ENCODE measurements at places on chromosomes 4 and X.

DNA sequence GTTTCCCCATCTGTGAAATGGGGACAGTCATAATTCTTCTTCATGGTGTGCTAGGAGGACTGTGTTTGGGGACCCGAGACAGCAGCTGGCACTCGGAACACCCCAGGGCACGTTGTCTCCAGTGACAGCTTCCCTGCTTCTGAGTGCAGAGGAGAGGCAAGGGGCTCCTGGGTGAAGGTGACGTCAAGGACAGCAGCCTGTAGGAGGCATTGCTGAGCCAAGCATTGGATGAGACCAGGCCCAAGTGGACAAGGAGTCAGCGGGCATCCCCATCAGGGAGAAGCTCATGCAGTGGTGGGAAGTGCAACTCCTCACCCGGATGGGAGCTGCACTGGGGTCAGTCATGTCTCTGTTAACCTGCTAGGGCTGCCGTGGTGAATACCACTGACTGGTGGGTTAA, 46.1 kb downstream of the EVC start:
- DNase-seq = no peak

DNA sequence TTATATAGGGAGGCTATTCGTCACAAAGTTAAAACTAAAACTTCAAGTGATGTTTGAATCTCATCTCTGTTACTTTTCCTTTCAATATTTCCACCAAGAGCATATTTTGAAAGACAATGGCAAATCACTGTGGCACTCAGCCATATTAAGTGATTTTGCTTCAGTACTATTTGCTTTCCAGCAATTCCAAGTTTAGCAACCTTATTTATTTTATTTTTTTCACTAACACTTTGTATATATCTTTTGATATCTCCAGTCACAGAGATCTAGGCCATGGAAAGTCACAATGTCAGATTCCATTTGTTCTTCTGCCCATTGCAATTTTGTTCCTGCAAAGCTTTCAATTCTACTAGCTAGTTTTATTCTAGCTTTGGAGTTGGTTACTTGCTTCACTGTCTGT, 1514.5 kb upstream of the ADGRL3 start:
- no peak for DNase-seq

DNA sequence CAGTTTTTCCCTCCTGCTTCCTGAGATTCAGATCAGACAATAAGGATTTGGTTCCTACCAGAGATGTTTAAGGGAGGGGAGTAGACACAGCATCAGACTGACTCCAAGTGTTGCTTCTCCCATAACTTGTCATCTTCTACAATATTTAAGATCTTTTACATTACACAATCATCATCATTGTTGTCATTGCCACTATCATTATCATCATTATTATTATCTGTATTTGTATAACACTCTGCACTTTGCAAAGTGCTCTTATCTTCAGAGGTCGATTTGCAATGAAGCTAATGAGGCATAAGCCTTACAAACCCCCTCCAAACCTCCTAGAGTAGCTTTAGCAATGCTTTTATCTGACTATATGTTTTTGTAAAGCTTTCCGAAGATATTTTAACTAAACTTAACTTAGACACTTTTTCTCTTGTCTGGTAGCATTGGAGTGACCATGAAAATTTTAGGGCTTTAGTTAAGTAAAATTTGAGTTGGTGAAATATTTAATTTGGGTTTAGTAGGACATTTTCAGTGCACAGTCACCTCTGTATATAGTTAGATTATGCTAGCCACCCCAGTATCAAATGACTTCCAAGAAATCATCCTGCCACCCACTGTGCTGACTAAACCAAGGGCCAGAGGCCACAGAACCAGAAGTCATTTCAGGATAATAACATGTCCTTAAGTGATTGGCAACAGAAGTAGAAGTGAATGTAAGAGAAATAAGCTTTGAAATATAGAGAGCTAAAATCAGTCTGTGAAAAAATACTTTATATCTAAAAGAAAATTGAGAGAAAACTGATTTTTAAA, 124.2 kb upstream of the NRK start:
- no peak for DNase-seq

GRCh38 chr4:73684097-73684496, 56.3 kb upstream of the CXCL8 start:
- no peak for DNase-seq

- no peak for DNase-seq
Measured at GRCh38 chr4:71334465-71334882, 4.3 kb upstream of the SLC4A4 start.

GRCh38 chr4:8847331-8847730, 24.3 kb downstream of the HMX1 start:
- DNase-seq = no peak

DNA sequence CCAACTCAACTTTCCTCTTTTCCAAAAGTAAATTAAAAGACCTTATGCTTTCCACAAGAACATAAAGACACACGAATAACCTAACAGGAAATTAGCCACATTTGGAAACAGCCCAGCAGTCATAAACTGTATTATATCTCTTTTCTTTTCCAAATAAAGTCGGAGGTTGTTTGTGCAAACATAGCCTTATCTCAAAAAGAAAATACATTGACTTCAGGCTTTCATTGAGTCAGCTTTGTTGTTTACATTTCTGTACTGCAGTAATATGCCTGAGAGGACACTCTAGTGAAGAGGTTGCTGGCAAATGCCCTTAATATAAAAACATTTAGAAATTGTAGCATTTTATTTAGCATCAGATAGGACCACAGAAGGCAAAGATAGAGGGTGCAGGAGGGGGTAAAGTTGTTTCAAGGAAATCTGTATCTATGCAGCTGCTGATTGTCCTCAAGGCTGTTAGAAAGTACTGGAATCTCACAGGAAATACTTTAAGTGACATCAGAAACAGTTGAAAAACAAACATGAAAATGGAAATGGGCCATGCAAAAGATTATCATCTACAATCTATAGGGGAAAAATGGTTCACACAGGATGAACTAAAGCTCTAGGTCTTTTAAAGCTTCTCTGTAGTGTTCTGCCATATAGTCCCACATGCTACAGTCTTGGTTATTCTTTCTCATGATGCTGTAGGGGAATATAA, 14.5 kb downstream of the LNX1 start:
- DNase-seq = no peak

DNA sequence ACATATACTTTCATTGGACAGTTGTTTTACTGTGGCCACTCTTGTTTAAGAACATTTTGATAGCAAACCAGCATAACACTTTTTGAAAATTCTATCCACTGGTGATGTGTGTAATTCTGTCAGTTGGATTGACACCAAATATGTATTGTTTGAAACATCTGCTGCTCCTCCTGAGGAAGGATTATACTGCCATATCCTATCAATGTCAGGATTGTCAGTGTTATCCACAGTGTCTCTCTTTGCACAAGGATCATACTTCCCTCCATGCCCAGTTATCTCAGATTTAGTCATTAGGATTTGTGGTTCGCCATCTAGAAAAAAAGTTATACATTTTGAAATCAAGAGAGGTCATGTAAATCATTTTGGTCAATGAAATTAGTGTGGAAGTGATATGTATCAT, 1859.6 kb downstream of the C4orf33 start:
- DNase-seq = no peak

DNA sequence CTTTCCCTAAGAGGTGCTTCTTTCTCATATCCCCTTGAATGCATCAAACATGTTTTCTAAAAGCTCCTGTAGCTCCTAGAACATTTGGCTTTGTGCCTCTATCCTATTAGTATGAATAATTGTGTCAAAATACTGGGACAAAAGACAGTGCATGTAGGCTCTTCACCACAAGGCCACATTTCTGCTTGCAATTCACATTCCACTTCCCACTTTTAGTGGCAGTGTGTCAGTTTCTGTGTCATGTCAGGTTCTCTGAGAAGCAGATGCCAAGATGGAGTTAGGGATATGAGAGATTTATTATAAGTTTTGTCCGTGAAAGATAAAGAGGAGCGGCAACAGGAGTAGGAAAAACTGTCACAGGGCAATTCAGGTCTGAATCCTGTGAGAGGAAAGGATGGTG, 61.3 kb upstream of the GPRIN3 start:
- no peak for DNase-seq

DNA sequence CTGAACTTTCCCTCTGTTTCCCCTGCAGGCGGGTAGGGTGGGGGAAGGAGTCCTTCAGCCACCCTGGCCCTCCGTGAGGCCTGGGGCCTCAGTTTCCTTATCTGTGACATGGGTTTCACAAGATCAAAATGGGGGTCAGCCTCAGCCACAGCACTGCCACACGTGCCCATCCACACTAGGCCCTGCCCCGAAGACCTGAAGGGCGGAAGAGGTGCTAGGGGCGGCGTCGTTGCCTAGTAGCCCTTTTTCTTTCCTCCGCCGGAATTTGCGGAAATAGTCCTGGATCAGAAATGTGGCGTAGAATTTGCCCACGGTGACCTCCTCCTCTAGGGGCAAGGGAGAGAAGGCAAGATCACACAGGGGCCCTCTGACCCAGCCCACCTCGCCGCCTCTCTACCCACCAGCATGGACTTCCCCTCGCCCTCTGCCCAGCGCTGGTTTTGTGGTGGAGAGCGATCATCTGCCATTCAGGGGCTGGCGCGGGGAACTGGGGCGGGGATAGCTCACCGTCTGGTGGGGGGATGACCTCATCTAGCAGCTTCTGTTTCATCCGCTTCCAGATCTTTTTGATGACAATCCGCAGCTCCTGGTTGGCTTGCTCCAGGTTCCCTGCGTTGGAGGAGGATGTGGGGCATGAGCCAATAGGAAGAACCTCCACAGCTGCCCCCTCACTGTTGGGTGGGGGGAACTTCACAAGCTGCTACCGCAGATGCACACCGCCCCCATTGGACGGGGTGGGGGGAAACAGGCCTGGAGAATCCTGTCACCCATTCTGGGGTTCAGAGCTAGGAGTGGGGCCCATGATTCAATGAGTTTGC, 9.7 kb upstream of the SYP start:
- DNase-seq = no peak

- DNase-seq = no peak
Measured at GRCh38 chr4:107125496-107125895, 89.4 kb upstream of the DKK2 start.

GRCh38 chr4:88212253-88212561, 53.8 kb upstream of the ABCG2 start:
- DNase-seq = no peak

- no peak for DNase-seq
Measured at GRCh38 chr4:6523251-6523650, 50.8 kb upstream of the PPP2R2C start.

GRCh38 chr4:144115519-144115918, 25.0 kb downstream of the GYPA start:
- no peak for DNase-seq

DNA sequence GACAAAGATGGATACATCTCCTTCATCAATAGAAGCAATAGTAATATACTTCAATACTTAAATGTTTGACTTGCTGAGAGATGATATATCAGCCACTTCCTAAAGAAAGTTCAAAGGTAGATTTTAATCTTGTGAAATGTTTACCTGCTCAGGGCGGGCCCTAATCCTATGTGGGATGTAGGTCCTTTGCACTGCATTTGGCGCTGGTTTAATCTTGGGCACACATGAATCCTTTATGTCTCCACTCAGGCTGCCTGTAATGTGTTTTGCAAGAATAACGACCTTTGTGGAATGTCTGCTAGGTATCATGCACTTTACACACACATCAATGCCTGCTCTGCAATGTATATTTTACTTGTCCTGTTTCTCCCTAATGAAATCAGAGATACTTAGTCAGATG, 368.7 kb downstream of the GBA3 start:
- no peak for DNase-seq

GRCh38 chrX:111917591-111917990, 41.6 kb downstream of the TRPC5OS start:
- DNase-seq = no peak

DNA sequence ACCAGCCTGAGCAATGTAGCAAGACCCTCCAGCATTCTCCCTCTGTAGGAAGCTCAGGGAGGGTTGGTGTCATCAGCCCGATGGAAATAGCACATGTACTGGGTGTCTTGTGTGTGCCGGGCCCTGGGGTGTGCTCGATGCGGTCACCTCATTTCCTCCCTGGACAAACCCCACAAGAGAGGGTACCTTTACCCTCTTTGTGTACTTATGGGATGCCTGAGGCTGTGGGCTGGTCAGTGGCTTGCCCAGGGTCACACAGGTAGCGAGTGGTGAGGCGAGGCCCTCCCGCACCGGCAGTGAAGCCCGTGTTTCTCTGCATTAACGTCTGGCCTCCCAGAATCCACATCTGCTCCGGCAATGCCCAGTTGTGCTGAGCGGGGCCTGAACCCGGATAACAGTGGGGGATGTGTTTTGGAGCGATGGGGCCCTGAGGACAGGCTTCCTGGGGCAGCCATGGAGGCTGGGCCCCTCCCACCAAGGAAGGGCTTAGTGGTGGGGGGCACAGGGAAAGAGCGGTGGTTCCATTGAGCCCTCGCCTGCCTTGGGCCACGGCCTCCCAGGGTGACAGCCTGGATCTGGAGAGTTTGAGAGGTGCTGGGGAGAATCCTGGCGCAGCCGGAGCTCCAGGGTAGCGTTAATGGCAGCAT, 8.1 kb downstream of the PSAPL1 start:
- no peak for DNase-seq

- DNase-seq = no peak
Measured at GRCh38 chr4:168527560-168527959, 30.7 kb downstream of the PALLD start.

DNA sequence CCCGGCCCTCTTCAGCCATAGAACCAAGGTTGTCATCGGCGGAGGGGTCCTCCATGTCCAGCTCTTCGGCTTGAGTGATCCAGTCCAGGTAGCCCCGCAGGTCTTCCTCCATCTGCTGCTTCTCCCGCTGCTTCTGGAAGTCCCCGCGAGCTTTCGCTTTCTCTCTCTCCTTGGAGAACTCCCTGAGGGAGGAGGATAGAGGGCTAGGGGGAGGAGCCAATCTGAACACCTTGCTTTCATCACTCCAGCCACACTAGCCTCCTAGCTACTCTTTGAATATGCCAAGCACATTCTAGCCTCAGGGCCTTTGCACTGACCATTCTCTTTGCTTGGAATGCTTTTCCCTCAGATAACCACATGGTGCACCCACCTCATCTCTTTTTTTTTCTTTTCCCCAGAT, 6.2 kb downstream of the CACNA1F start:
- no peak for DNase-seq

DNA sequence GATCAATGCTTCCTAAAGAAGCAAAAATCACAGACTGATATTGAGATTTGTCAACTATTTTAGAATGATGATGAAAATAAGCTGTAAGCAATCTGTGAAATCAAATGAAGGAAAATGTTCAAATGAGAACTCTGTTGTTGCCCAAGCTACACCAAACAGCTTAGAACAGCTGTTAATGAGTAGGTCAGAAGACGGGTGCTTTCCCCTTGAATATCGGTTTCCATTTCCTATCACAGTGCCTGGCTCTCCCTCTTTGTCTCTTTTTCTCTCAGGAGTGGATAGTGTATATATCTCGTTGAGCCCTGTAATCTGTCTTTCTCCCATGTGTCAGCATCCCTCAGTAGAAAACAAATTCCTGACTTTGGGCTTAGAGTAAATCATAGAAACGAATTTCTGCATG, 1592.9 kb upstream of the TENM3 start:
- no peak for DNase-seq

GRCh38 chr4:185139736-185140135, 3.3 kb upstream of the SLC25A4 start:
- DNase-seq = no peak

GRCh38 chrX:63652086-63652765, 132.8 kb downstream of the ARHGEF9 start:
- no peak for DNase-seq
